Stimulated activated CD8-positive, alpha-beta memory T cell treated with anti-CD3 and anti-CD28 coated beads, Interleukin-2, amount 100 ng/mL, for 1 hour (primary cell): ENCODE measurements at places on chromosomes 11 and 22.
A peak's percentile ranks its signal among the peaks of the same experiment; 100 is the strongest.

DNA sequence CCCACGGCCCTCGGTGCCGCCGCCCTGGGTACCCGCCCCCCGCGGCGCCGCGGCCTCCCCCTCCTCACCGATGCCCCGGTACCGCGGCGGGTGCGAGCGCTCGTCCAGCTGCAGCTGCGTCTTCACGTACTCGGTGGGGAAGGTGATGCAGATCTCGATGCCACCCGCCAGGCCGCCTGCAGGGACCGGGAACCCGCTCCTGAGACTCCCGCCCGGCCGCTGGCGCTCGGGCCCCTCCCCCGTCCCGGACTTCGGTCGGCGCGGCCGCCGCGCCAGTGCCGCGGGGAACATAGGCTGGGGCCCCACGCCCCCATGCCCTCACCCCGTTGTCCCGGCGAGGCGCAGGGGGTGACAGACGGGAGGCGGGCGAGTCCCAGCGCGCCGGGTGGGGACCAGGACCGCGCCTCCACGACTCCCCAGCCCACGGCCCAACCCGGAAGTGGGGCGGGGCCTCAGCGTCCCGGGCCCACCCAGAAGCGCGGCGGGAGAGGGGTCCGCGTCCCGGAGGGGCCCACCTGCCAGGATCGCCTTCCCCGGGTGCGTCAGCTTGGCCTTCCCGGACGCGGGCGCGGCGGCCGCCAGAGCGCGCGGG is 375 bp downstream of the SLC25A1 start:
- peak; percentile 30 for DNase-seq

DNA sequence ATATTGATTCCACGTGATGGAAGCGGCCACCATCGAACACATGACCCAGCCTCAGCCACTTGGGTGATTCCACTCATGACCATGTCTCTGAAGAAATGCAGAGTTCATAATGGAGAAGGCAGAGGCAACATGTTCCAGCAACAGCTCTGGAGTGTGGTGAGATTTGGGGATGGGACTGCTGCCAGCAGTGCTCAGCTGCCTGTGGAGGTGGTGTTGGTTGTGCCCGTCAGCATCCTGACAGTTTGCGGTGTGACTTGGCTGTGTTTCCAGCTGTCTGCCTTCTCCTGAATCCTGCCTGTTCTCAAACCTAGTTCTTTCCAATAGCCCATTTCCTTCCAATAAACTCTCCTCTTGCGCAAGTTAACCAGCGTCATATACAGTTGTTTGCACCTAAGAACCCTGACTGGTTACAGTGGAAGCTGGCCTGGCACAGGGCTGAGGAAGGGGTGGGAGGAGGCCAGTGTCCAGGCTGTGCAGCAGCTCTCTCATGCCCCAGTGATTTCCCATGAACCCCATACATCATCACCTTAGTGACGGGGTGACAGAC is 22.0 kb upstream of the OR8B8 start:
- no peak for DNase-seq

- DNase-seq = no peak
Measured at GRCh38 chr22:17199003-17199731, 20.1 kb downstream of the ADA2 start.

- DNase-seq = no peak
Measured at GRCh38 chr11:9001736-9002135, 2.1 kb downstream of the NRIP3 start.
